Activated CD4-positive, alpha-beta T cell treated with anti-CD3 and anti-CD28 coated beads, Interleukin-2, Interleukin-4, amounts not matched to agents 100 ng/mL and 50 ng/mL, durations not matched to agents 16 hours and 8 hours (primary cell): ENCODE measurements at places on chromosomes 5 and 9.
A peak's percentile ranks its signal among the peaks of the same experiment; 100 is the strongest.

- DNase-seq, result no peak
Measured at GRCh38 chr5:132830436-132831094, at the start of gene SHROOM1. Gene SHROOM1 (minus strand): TSS chr5:132830647. CDS start chr5:132826140, 4,507 bp downstream.

GRCh38 chr9:137321726-137322361 lies 19.8 kb upstream of the NRARP start:
- DNase-seq, result no peak

DNA sequence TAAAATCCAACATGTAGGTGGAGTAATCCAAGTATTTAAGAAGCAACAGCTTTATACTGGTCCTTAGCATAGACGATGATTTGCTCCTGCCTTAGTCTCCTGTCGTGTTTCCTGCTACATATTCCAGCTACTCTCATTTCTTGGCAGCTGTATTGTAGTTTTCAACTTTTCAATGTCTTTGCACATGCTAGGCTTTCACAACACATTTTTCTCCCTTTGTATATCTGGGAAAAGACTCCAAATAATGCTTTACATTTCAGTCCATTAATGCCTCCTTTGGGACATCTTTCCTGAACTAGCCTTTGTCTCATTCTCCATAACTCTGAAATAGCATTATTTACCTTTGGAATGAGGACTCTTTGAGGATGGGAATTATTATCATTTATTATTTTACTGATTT lies 508.0 kb downstream of the PTPRD start:
- no peak for DNase-seq

GRCh38 chr5:172988276-172988675 lies 4.7 kb downstream of the ATP6V0E1 start:
- no peak for DNase-seq

DNA sequence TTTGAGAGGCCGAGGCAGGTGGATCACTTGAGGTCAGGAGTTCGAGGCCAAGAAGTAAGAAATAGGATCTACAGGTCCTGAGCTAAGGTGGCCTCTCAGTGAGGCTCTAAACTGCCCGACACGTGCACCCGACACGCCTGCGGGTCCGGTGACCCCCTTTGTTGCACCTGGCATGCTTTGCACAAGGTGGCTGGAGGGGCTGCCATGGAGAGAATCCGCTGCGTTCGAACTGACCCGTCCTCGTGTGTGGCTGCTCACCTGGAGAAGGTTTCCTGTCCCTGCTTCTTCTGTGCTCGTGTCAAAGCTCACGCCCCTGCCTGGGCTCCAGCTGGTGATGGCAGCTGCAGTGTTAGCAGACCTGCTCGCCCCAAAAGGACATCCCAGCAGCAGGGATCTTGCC lies 5.7 kb upstream of the OLFM1 start:
- DNase-seq, result no peak

- no peak for DNase-seq
Measured at GRCh38 chr5:17224858-17225511, 7.6 kb downstream of the BASP1 start.

DNA sequence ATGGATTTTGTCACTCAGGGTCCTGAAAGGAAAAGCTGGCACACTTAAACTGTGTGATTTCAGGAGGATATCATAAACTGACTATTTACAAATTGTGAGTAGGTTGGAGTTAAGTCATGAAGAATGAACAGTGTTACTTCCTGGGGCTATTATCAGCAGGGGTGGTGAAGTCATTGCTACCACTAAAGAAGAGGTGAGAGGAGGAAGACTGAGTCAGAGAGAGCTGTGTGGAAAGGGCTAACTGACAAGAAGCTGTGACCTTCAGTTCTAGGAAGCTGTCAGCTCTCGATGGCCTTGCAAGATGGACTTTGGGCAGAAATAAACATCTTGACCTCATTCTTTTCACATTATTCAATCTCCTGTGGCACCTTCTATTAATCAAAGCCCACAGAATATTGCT lies 72.3 kb upstream of the STARD4 start:
- peak; percentile 8 for DNase-seq

- DNase-seq, result no peak
Measured at GRCh38 chr5:89233462-89233861, 350.5 kb upstream of the MEF2C start.

DNA sequence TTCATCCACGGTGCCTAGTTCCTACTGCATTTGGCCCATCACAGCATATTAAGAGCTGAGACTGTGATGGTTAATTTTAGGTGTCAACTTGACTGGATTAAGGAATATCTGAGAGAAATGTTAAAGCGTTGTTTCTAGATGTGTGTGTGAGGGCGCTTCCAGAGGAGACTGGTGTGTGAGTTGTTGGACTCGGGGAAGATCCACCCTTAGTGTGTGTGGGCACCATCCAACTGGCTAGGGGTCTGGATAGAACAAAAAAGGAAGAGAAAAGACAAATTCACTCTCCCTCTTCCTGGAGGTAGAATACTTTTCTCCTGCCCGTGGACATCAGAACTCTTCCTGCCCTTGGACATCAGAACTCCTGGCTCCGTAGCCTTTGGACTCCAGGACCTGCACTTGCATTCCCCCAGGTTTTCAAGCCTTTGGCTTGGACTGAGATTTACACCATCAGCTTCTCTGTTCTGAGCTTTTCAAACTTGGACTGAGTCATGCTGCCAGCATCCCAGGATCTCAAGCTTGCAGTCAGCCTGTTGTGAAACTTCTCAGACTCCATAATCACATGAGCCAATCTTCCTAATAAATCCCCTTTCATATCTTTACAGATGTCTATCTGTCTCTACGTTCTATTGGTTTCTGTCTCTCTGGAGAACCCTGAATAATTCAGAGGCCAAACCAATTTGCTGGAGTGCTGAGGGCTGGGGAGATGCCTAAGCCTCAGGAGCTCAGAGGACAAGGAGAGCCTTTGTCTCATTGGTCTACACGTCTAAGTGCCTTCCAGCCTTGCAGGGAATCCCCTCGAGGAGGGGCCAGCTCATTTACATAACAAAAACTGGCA lies 164.5 kb downstream of the DCP2 start:
- DNase-seq, result no peak

DNA sequence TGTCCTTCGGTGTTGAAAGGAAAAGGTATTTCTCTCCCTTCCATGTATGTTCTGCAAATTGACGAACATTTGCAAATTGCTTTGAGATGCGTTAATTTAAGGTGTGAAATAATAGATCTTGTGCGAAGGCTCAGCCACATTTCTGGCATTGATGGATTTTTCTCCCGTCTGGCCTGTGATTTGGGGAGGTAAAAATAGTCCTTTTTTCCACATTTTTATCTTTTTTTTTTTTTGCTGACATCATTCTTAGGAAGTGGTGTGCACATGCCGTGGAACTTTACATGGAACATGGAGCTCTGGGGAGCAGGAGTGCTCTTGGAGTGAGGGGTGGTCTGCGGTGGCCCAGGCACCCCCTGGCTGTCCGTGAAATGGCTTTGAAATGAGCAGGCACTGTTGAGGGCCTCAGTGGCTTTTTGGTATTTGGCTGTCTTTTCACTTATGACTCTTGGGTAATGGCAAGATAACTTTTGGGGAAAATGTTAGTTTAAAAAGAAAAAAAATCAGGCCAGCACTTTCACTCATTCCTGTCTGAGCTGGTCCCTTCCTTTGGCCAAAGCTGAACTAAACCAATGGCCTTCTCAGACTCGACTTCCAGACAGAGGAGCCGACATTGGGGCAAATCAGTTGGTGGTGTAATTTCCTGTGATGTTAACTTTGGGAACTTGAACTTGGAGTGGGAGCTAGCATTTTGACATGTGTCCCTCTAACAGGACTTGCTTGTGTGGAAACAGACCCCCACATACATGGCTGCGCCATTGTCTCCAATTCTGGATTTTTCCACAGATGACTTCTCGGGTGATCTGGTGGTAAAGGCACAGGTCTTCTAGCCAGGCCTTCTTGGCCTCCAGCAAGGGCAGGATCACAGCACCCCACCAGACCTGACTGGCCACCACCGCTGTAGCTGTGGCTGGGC lies 4.2 kb downstream of the NEK6 start:
- no peak for DNase-seq

GRCh38 chr5:20331826-20332225 lies 343.8 kb upstream of the CDH18 start:
- no peak for DNase-seq

GRCh38 chr5:138903130-138903775 lies 28.1 kb upstream of the LRRTM2 start:
- no peak for DNase-seq

- no peak for DNase-seq
Measured at GRCh38 chr5:38426490-38426889, 130.0 kb downstream of the LIFR start.

GRCh38 chr5:69341520-69342161 lies 9.0 kb upstream of the CCDC125 start:
- DNase-seq, result no peak

DNA sequence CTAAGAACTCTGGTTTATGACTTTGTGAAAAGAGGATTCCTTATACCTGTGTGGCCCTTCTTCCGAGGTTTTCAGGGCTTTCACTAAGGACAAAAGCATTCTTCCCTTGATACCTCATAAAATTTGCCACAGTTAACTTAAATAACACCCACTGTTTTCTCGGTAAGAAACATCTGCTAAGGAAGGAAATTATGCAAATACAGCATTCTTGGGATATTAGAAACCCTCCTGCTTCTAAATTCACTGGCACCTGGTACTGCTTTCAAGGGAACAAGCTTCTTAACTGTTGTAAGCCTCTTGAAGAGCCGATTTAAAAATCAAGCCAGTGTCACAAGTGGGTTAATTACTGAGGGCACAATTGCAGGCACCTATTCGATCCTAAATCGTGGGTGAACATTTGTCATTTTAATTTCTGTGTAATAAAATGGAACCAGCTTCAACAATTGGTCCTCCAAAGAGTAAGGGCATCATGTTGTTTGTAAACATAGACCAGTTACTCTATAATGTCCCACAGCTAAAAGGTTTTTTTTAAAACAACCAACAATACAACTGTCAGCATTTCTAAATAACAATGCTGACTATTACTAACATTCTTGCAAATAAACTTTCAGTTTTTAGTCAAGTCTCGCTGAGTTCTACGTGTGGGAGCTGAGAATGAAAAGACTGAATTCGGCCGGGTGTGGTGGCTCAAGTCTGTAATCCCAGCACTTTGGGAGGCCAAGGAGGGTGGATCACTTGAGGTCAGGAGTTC lies 26.6 kb downstream of the AK3 start:
- no peak for DNase-seq

GRCh38 chr5:179792612-179793467 lies 946 bp upstream of the LTC4S start:
- no peak for DNase-seq

DNA sequence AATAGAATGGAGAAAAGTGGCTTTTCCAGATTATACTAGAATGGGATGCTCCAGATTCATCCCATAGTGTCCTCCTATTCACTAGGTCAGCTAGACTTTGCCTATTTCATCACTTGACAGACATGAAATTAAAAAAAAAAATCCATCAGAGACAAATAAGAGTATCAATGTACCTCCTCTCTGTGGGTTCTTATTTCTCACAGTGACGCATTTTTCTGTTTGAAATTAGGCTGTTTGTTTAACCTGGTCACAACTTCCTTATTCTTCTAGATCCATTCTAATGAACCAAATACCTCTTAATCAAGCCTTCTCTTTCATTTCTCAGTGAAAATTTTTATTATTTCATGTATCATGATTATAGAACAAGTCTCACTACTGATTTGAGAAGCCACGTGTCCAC lies 305.4 kb downstream of the SEMA5A start:
- DNase-seq, result no peak

DNA sequence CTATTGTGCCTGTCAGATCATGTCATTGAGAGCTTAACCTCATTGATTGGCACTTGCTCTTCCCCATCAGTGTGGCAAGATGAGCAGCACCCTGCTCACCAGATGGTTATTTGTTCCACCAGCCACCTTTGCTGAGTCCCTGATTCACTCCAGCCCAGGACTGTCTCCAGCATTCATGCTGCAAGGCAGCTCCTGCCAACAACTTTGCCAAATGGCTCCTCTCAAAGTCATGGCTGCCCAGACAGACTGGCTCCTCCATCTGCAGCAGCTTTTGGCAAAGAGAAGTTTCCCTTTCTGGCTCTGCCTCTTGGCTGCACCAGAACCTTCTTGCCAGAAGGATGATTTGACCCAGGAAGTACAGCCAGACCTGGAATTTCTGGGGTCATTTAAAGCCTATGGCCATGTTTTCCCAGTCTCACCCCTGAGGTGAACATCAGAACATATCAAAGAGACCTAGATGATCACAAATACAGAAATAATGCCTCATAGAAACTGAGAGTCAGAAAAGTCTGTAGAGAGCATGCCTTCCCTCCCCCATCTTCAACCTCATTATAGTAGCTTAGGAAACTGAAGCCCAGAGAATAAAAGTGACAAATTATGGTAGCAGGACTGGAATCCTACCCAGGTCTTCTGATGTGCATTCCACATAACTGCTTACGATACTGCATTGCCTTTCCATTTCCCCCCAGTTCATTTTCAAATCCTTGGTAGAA lies 10.4 kb downstream of the PPP2R2B start:
- DNase-seq, result no peak

GRCh38 chr9:84922051-84922450 lies 252.5 kb downstream of the NTRK2 start:
- DNase-seq, result no peak

- no peak for DNase-seq
Measured at GRCh38 chr5:14414007-14414406, 167.6 kb upstream of the OTULINL start.

DNA sequence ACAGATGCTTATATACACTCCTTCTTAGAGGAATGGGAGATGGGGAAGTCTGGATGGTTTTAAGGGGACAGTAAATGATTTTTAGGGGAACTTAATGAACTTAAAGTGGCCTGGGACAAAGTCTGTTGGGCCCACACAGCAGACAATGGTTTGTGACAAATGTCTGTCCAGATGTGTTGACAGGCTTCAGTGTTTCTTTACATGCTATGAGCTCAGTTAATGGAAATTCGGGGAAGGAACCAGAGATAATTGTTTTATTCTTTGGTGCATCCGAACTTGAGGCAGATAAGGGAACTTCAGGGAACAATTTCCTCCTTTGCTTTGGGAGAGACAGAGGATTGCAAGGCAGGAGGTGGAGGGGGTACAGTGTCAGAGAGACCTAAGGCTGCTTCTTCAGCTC lies 52.3 kb downstream of the NFIB start:
- DNase-seq, result no peak

GRCh38 chr9:28720746-28721145 lies 1147.5 kb upstream of the C9orf72 start:
- no peak for DNase-seq

DNA sequence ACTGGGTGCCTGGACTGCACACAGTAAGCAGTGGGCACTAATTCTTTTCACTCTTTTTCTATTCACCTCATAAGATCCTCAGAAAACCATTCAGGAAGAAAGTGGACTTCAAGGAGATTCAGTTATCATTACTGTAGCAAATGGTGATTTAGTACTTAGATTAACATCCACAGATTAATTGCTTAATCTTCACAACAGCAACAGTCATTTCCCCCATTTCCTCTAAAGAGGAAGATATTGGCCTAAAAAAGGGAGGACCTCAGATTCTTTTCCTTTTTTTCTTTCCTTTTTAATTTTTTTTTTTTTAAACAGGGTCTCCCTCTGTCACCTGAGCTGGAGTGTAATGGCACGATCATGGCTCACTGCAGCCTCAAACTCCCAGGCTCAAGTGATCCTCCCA lies 64.4 kb downstream of the AUH start:
- DNase-seq, result no peak
